ENCODE measurements at places on chromosomes 4 and X.
A peak's percentile ranks its signal among the peaks of the same experiment; 100 is the strongest.

DNA sequence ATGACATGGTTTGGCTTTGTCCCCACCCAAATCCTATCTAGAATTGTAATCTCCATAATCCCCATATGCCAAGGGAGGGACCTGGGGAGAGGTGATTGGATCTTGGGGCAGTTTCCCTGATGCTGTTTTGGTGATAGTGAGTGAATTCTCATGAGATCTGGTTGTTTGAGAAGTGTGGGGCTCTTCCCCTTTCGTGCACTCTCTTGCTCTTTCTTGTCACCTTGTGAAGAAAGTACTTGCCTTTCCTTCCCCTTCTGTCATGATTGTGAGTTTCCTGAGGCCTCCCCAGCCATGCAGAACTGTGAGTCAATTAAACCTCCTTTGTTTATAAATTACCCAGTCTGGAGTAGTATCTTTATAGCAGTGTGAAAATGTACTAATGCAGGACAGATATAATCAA lies 36.4 kb upstream of the FREM3 start:
- DNase-seq = no peak

DNA sequence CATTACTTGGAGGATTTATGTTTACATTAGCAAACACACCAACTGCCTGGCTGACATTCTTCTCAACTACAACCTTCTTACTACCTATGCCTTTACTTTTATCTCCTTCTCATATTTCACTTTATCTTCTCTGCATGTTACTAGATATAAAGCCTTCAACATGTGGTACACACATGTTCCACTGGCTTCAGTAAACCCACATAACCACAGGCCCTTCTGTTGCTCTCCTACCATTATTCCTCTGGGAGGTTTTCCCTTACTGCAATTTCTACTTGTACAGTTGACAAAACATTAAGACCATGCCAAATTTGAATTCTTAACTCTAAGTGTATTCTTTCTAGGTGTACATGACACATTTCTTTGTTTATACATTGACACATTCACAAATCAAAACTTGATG lies 133.1 kb downstream of the ARAP2 start:
- peak; percentile 32 for DNase-seq

- no peak for DNase-seq
Observed at GRCh38 chrX:12548341-12548740, 242.9 kb upstream of the PRPS2 start.

DNA sequence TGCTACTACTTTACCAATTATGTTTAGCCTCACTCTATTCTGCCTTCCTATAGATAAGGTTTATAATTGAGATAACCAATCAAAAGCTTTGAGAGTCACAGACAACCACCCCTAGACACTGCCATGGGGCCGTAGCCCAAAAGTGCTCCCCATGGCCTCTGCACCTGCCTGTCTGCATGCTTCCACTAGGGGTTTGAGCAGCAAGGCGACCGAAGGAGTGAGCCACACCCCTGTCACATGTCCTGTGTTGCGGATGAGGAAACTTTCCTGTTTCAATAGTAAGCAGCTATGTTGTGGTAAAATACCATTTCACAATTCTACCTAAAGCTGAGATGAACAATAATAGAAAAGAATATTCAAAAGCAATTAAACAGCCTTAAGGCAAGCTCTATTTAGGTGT lies 856.0 kb upstream of the FRG1 start:
- DNase-seq = no peak

- peak; percentile 60 for DNase-seq
Observed at GRCh38 chr4:41429280-41429669, 108.7 kb upstream of the LIMCH1 start.

DNA sequence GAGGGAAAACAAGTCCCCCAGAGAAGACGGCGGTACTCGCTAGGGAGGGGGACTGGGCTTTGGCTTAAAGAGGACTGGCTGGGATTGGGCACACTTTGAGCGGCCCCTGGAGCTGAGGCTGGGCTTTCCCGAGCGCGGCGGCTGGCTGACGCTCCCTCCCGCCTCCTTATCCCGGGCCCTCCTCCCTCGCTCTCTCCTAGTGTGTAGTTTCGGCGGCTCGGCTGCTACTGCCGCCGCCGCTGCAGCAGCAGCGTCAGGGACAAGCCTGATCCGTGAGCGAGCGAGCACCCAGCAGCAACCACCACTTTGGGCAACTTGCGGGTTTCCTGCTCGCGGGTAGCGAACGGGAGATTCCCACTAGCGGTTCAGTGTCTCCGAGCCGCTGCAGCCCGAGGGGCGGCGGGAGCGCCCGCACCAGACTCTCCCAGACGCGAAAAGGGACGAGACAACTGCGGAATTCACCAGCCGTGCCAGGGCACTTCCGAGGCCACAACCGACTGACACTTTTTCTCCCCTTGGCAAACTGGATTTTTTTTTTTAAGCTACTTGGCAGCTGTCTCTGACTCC lies 632 bp upstream of the PCDH7 start:
- DNase-seq = peak; percentile 25

- no peak for DNase-seq
Observed at GRCh38 chr4:37095925-37096324, 148.6 kb upstream of the NWD2 start.

GRCh38 chr4:112279882-112280315 lies 5.8 kb downstream of the TIFA start:
- no peak for DNase-seq

- DNase-seq = no peak
Observed at GRCh38 chr4:14906805-14907204, 95.5 kb upstream of the CPEB2 start.

DNA sequence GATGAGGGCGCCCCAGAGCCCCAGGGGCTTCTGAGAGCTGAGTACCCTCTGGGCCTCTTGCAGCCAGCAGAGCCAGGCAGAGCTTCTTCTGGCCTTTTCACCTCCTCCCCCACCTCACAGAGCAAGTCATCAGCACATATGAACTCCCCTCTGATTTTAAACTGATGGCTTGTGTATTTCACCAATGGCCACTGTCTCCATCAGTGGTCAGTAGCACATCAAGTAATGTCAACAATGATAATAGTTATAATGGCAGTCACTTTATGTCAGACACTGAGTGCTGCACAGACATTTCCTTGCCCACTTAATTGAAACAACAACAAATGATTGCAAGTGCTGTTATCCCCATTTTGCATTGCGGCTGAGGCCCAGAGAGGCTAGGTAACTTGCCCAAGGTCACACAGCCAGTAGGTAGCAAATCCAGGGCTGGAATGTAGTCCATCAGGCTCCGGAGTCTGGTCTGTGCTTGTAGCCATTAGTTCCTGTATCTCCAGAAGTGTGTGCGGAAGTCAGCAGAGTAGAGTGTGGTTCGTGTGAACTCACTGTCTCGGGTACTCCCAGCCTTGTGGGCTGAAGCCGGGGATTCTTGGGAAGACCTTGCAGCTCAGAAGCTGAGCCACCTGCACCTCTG lies 3.0 kb downstream of the ATP2B3 start:
- no peak for DNase-seq

GRCh38 chr4:142574306-142574705 lies 271.8 kb downstream of the INPP4B start:
- DNase-seq = no peak

DNA sequence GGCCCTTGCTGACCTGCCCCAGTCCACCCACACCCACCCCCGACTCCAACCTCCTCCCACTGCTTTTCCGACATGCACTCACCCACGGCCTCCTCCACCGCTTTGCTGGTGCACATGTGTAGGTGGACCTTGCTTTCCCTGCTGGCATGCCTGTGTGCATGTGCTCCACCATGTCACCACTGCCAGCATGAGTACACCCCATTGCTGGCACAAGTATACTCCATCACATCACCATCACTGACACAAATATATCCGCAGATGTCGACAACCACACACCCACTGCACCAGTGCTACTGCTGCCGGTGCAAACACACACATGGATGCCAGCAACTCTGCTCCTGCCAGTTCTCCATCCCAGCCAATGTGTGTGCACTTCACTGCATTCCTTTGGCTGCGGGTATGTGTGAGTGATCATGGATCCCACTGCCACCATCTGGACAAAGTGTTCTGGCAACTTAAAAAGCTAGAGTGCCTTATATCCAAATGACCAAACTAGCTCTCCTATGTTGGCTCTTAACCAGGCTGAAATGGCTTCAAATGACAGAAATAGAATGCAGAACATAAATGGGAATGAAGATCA lies 1072.3 kb downstream of the RAPGEF2 start:
- no peak for DNase-seq

- no peak for DNase-seq
Observed at GRCh38 chrX:133390676-133391075, 24.6 kb downstream of the GPC4 start.

DNA sequence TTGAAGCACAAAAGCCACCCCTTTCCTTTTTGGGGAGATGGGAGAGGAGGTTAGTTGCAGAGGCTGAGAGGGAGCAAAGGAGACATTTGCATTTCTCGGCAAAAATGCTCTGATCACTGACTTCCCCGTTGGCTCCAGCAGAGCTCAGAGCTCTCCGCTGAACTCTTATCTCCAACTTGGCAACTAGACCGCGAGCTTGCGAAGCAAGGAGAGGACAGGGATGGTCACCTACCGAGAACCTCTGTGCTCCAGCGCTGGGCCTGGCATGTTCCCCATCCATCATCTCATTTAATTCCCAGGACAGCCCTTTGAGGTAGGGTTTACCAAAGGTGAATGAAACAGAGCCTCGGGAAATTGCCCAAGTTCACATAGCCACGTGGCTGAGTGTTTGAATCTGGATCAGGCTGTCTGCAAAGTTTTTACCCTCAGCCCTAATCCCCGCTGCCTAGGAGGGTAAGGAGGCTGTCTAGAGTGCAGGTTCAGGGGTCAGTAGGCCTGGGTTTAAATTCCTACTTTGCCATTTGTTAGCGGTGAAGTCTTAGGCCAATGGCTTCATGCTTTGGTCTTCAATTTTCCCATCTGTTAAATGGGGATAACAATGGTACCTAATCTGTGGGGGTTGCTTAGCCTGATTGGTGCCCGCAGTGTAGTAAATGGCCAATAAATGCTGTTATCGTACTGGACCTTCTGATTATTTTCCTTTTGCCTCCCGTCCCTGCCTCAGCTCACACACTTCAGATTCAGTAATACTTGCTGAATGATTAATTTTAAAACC lies 3.8 kb upstream of the CITED1 start:
- DNase-seq = peak; percentile 51

GRCh38 chr4:5980436-5981155 lies 37.6 kb downstream of the C4orf50 start:
- peak; percentile 65 for DNase-seq

GRCh38 chr4:24032371-24032989 lies 142.6 kb upstream of the PPARGC1A start:
- no peak for DNase-seq

DNA sequence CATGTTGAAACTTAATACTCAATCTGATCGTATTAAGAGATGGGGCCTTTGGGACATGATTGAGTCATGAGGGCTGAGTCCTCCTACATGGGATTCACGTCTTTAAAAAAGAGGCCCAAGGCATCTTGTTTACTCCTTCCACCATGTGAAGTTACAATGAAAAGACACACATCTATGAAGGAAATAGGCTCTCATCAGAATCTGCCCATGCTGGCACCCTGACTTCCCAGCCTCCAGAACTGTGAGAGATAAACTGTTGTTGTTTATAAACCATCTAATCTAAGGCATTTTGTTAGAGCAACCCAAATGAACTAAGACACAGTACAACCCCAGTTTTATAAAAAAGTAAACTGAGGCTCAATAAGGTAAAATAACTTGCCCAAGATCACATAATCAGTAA lies 32.3 kb downstream of the PPP3CA start:
- no peak for DNase-seq

DNA sequence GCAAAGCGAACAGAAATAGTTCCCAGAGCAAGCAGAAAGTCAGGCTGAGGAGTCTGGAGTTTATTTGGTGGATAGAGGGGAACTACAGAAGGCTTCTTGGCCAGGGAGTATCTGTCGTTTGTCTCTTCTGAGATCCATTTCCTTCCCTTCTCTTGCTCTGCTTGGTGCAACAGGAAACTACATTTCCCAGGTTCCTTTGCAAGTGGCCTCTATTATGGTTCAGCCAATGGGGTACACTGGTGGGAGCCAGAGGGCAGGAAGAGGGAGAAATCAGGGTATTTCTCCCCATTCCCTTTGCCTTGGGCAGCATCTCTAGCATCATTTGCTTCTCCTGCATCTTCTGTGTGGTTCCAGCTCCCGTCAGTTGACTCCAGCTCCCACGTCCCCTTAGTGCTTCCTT lies 142.1 kb downstream of the BCOR start:
- DNase-seq = no peak

GRCh38 chr4:121654738-121655137 lies 42.0 kb downstream of the ANXA5 start:
- no peak for DNase-seq

DNA sequence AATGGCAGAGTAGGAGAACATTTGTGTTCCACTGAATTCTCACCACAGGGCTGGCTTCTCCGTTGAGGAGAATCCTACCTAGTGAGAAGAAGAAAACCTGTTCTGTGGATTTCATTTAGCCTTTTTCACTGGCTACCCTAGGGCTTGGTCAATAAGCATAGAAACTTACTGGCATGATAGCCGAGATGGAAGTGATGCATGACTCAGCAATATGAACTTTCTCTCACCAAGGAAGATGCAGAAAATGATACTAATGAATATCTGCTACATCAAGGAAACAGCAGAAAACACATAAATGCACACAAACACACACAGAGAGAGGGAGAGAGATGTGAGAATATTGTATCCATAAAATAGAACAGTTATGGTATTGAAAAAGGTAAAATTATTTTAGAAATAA lies 216.3 kb downstream of the HHIP start:
- DNase-seq = no peak

DNA sequence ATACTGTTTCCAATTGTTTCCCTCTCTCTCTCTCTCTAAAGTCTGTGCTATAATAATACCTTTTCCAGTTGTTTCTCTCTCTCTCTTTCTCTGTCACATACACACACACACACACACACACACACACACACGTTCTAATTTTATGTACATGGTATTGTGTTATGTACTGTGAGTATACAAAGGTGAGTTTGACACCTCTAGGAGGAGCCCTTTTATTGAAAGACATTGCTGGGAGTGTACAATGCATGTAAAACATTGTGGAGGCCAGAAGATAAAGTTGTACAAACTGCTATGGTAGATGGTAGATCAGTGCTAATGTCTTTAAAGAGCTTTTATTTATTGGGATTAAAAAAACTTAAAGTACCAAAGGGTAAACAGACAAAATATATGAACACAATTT lies 53.6 kb downstream of the BLTP1 start:
- no peak for DNase-seq

DNA sequence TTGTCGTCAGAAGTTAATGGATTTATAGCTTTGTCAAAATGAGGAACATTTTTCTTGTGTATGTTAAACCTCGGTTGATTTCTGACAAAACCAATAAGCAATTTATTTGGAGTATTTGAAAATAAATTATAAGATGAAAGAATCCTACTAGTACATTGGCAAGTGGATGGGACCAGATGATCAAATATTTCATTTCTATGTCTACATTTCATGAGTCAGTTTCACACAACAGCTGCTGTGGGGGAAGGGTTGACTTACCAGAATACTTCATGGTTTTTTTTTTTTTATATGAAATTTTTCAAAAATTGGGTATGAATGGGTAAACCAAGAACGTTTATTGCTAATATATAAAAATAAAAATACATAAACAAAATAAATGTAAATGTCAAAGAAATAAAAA lies 39.4 kb downstream of the RAPGEF2 start:
- DNase-seq = peak; percentile 70

GRCh38 chrX:73818200-73819116 lies 255.5 kb downstream of the CHIC1 start:
- no peak for DNase-seq

Measured in NCI-H1694 treated with DMSO at 0.1 percent for 48 hours (cell line).